ENCODE measurements at places on chromosomes 3 and 15.

DNA sequence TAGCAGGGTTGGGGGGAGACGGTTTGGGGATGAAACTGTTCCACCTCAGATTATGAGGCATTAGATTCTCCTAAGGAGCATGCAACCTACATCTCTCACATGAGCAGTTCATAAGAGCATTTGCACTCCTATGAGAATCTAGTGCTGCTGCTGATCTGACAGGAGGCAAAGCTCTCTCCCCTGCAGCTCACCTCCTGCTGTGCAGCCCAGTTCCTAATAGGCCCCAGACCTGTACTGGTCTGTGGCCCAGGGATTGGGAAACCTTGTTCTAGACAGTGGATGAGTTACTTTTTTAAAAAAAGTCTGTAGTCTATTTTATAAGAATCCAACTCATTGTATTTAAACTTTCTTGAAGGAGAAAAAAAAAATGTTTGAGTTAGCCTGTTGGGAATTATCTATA, 100.0 kb downstream of the HHLA2 start:
- no peak for DNase-seq

- no peak for DNase-seq
Measured at GRCh38 chr15:60626669-60627068, 147.7 kb upstream of the ICE2 start.

- no peak for DNase-seq
Measured at GRCh38 chr3:106822204-106822603, 555.0 kb upstream of the CCDC54 start.

- no peak for DNase-seq
Measured at GRCh38 chr15:65937476-65937875, 68.2 kb downstream of the RAB11A start.

- DNase-seq: no peak
Measured at GRCh38 chr15:51229907-51230330, 108.5 kb downstream of the CYP19A1 start.

- no peak for DNase-seq
Measured at GRCh38 chr3:142837526-142837925, 51.4 kb downstream of the PCOLCE2 start.

DNA sequence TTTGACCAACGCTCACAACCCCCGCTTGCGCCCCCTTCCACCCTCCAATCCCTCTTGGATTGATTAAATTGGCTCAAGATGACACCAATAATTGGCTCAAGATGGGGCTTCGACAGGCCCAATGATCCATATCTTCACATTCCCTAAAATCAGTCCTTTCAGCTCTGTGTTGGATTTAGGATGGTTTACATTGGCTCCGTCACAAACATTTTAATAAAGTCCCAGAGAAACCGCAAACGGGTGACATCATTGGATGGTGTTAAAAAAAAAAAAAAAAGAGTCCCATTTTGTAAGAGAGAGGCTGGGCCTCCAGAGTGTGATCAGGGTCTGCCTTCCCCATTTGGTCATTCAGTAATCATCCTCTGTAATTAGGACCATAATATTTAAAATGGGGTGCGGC, 113.4 kb upstream of the MRPS22 start:
- no peak for DNase-seq

- no peak for DNase-seq
Measured at GRCh38 chr3:57118254-57118653, 46.9 kb downstream of the IL17RD start.

DNA sequence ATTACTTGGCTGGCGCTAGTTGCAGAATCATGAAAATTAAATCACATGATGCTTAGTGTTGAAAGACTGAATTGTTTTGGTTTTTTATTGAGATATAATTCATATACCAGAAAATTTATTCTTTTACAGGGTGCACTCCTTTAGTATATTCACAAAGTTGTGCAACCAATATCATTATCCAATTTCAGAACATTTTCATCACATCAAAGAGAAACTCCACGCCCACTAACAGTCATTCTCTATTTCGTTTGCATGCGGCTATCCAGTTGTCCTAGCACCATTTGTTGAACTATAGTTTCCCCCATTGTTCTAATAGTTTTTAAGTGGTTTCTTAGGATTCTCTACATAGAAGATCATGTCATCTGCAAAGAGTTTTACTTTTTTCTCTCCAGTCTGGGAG, 3.7 kb downstream of the EHD4 start:
- no peak for DNase-seq

DNA sequence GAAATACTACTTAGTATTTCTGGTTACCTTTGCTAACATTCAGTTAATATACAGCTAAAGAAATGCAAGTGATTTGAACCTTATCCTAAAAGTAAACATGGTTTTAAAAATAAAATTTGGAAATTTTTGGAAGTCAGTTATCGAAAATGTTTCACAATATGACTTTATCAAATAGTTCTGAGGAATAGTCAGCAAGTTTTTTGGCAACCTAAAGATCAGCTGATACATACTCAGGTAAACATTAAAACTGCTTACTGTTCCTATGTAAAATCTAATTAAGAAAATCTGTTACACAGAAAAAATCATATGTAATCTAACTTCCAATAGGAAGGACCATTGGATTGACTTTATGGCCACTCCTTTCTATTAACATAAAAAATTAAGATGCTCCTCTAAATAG, 24.1 kb downstream of the IFT80 start:
- DNase-seq: no peak

DNA sequence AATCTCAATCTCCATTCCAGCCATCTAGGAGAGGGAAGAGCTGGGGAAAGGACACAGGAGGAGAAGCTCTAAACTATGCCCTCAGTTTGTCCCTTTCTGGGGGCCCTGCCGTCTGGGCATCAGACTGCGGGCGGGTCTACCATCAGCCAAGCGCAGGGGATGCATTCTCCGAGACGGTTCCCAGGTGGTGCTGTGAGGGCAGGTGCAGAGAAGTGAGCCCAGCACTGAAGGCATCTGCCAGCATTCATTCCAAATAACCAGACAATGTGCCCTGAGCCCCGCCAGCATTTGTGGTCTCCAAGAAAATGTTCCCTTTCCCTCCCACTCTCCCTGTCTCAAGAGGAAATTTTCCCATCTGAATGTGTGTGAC, 265.7 kb downstream of the XXYLT1 start:
- no peak for DNase-seq

DNA sequence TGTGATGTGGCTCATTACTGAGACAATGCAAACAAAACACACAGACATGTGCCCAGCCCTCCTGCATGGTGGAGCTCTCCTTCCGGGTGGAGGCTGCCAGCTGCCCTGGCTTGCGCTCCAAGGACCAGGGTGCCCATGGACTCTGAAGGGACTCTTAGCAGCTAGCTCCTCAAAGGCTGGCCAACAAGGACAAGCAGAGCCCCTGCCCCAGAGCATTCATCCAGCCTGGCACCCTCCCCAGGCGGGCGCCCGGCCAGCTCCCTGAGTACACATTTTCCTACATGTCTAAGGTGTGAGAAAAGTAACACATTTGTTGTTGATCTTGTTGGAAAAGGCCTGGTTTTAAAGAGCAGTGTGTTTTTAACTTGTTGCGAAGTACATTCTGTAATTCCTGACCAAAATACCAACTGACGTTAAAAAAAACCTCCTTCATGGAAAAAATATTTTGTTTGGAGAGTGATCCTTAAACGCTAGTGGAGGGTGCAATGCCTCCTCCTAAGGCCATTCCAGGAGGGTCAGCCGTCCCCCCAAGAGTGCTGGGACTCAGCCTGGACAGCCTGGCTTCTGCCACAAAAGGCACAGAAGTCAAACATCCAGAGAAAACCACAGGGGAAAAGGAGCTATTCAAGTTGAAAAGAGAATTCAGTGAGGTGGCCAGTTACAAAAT, 86.9 kb downstream of the KLF15 start:
- peak; percentile 72 for DNase-seq

- no peak for DNase-seq
Measured at GRCh38 chr15:45384700-45385099, 6.4 kb upstream of the GATM start.

- no peak for DNase-seq
Measured at GRCh38 chr15:74651242-74651741, 35.7 kb downstream of the CLK3 start.

DNA sequence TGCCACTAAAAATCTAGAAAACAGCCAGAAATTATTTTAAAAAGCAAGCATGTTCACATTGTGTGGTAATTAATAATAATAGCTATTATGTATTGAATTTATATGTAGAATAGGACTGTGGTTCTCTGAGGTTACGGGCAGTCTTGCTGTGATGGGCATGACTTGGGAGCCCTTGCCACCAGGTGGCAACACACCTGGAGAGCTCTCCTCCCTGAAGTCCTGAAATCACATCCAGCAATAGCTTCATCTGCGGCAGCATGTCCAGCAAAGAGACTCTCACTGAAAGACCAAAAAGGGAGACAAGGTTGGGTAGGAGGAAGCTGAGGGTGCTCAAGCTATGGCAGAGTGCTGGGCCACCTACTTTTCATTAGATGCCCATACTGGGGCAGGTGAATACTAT, 206.8 kb upstream of the IL12A start:
- no peak for DNase-seq

DNA sequence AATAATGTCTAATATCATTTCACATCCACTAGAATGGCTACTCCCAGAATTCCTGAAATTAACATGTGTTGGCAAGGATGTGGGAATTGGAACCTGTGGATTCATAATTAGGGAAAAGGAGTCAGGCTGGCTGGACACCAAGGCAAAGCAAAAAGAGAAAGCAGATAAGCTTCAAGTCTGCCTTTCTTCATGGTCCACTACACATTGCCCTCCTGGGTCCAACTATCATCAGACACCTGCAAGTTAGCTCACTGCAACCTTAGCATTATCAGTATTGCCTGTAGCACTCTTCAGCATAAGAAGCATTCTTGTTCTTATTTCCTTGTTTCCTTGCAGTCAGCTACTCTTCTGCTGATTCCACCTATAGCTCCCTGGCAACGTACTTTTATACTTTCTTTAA, 124.3 kb downstream of the ZNF280D start:
- no peak for DNase-seq

- DNase-seq: no peak
Measured at GRCh38 chr3:16370872-16371740, 106.1 kb downstream of the OXNAD1 start.

DNA sequence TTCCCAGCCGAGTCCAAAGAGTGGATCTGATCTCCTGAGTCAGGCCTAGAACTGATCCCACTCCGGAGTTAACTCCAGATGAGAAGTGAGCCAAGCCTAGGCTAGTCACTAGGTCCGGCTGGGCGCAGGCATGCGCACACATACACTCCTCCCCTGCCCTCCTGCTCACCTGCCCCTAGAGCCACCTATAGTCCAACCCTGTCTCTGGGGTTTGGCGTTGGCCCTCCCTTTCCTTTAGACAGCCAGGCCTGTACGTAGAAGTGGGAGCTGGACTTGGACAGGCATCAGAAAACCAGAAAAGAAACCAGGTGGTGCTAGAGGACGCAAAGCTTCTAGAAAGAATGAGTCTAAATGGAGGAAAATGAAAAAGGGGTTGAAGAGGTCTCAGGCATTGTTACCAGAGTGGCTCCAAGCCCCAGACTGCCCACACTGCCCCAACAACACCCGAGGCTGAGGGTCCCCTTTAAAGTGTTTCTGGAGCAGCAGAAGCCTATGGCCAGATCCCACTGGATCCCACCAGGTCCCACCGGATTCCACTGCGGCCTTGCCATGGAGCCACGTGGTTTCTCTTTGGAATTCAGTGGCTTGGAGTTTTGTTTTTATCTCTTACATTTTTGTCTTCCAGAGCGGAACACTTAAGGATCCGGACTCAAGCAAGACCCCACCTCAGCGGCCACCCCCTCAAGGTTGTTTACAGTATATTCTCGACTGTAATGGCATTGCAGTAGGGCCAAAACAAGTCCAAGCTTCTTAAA, 24.2 kb upstream of the TIMP4 start:
- DNase-seq: no peak

DNA sequence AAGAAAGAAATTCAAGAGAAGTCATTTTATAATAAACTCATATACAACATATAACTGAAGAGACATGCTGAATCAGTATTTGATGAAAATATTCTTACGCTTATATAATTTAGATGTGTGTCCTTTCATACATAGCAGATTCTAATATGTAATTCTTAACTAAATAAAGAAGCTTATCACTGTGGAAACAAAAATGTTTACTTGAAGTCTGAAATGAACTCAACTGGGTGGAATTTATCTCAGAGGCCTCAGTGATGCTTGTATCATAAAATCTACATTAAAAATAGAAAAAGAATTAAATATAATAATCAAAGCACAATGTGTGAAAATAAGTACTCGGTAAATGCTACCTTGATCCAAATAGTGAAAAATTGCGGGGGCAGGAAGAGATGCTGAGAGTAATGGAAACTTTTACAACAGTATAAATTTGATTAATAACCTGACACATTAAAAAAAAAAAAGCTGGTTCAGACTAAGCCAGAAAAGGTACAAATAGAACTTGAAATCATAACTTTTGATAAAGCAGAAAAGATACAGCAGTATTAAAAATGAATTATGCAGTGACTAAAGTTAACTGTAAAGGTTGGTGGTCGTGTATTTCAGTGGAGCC, 12.0 kb upstream of the CBLB start:
- DNase-seq: no peak

- peak; percentile 59 for DNase-seq
Measured at GRCh38 chr15:25903024-25903581, 40.0 kb upstream of the ATP10A start.

DNA sequence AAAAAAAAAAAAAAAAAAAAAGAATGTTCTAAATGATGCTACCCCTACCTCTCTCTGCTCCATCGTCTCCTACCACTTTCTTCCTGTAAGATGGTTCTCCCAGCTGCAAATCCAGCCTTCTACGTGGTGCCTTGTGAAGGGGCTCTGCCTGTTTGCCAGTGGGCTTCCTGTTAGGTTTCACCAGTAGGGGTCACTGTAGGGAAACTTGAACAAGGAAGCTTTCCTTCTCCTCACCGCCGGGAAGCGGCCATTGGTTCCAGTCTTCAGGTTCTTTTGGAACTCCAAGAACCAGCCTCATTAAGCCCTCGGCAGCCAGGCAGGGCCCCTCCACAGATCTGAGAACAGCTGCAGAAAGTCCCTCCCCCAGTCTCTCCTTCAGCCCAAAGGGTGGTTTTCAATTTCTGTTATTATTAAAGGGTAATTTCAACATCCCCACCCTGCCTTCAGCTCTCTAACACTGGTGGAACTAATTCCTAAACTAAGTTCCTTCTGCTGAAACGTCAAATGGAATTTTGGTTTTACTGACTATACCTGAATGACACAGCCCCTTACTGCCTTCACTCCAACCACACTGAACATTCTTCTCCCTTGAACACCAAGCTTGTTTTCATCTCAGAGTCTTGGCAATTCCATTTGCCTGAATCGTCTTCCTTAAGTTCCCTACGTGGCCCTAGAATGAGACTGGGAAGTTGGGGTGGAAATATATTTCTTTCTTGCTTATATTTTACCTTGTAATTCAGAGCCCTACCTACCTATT, 13.5 kb downstream of the MCCC1 start:
- DNase-seq: no peak

Data from femur (tissue), 1 donor.